ENCODE measurements at places on chromosomes 5 and 9. TPM values are rescaled to one million over a fixed set of nuclear protein-coding genes. Genes with fewer than 3 reads are reported as not detected.

DNA sequence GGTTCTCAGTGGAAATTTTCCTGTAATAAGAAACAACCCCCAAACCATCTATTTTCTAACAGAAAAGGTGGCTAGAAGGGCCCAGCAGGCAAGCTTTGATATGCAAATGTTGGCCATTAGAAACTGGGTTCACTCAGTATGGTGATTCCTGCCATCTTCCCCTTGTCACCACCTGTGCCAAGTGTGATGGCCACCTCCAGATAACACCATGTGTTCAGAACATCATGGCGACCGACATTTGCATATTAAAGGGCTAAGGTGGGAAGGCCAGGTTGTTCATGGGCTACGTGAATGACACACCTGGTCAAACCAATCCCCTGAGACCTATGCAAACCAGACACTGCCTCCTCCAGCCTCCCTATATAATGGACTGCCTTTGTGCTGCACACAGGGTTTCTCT is 20.4 kb downstream of the FOXE1 start:
- no peak for DNase-seq
- no peak overlapping the region for H3K27ac ChIP-seq
- H3K4me1 ChIP-seq, result no peaks in the 10 kb centered on the region
- H3K4me3 ChIP-seq, result no peak overlapping the region

GRCh38 chr9:107178293-107178692 is 104.8 kb upstream of the RAD23B start:
- no peaks in the 10 kb centered on the region for H3K4me1 ChIP-seq
- H3K4me3 ChIP-seq, result no peak overlapping the region
- H3K27ac ChIP-seq, result no peak overlapping the region
- DNase-seq, result no peak
- H3K36me3 ChIP-seq, result no peaks in the 10 kb centered on the region

DNA sequence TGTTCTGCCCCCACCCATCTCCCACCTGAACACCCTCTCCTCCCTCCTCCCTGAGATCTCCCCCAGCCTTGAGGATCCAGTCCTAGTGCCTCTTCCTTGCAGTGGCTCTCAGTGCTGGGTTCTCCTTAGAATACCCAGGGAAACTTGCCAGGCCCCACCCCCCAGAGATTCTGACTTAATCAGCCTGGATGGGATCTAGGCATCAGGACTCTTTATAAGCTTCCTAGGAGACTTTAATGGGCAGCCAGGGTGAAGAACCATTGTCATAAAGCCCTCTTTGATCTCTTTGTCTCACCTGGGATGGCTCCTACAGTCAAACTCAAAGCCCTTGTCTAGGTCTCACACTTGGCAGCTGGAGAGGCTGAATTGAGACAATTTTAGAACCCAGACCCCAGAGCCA is 8.6 kb upstream of the GLIS3 start:
- no peaks in the 10 kb centered on the region for H3K4me1 ChIP-seq
- H3K36me3 ChIP-seq, result no peaks in the 10 kb centered on the region
- H3K4me3 ChIP-seq, result no peak overlapping the region
- H3K27me3 ChIP-seq, result no peaks in the 10 kb centered on the region

DNA sequence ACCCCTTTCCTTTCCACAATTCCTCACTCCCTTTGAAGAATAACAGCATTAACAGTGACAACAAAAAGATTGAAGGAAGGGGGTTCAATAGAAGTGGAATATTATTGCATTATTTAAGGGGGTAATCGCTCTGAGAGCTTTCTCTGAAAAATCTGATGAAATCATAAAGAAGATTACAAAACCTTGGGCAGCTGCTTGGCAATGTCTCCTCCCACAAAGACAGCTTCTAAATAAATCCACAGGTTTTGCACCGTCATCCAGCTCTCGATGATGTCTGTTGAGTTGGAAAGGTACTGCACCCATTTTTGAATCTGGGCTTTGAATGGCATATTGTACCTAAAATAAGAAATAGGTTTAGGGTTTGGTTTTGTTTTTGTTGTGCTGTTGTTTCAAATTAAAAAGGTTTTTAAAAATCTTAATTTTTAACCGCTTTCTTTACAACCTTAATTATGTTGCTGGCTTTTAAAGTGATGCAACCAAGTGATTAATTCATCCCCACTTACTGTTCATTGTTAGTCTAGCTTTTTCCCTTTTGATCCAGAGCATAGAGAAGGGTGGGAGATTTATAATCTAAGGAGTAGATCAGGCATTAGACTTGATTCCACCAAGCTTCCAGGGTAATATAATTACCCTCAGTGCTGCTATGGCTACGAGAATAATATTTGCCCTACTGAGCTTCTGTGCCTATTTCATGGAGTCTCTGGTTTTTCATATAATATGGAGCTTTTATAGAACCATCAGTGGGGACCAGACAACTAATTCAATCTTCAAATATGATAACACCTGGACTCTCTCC is 85.0 kb downstream of the DNAH5 start:
- no peak overlapping the region for H3K4me3 ChIP-seq
- no peaks in the 10 kb centered on the region for H3K4me1 ChIP-seq

- no peak for DNase-seq
- no peak overlapping the region for H3K4me3 ChIP-seq
- H3K36me3 ChIP-seq, result no peaks in the 10 kb centered on the region
Observed at GRCh38 chr9:134377976-134378375, 51.7 kb downstream of the RXRA start.

- H3K27me3 ChIP-seq, result no peaks in the 10 kb centered on the region
- no peak overlapping the region for H3K27ac ChIP-seq
- H3K36me3 ChIP-seq, result no peaks in the 10 kb centered on the region
- H3K4me3 ChIP-seq, result no peak overlapping the region
Observed at GRCh38 chr5:159566832-159567231, 236.5 kb upstream of the IL12B start.

DNA sequence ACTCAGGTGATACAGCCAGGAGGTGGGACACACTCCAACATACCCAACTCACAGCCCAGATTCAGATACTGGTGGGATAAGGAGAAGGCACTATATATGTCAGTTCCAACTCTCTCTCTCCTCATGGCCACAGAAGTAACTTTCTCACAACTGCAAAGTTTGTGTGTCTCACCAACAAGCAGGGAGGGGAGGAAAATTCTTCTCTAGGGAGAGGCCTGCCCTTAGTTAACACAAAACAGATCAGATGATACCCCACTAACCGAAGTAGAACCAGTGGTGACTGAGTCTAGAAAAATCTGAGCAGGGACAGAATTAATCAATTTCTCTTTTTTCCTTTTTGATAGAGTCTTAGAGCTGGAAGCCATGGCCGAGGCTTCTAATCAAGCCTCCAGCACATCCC is 133.1 kb downstream of the ADAMTS12 start:
- H3K27me3 ChIP-seq, result no peaks in the 10 kb centered on the region
- no peak overlapping the region for H3K4me3 ChIP-seq
- no peak overlapping the region for H3K27ac ChIP-seq
- DNase-seq, result no peak
- H3K4me1 ChIP-seq, result no peaks in the 10 kb centered on the region

DNA sequence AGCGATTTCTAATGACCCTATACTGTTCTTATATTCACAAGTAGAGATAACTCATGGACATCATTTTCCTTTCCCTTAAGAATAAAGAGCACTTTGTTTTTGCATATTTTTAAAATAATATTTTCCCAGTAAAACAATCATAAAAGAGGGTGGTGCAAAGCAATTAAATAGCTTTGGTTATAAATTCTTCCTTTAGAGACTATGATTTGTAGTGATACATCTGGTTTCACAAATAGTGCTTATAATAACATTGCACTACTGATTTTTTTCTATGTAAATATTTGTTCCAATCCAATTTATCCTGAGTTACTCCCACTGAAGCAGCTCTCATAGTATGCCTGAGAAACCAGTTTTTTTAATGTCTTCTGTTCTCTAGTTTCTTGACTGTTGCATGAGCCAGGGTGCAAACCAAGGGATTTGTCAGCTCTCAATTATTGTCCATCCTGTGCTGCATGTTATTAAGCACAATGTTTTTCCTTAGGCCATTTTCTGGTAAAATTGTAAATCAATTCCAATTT is 74.7 kb downstream of the LURAP1L start:
- no peaks in the 10 kb centered on the region for H3K36me3 ChIP-seq
- no peak overlapping the region for H3K27ac ChIP-seq
- no peak for DNase-seq
- no peak overlapping the region for H3K4me3 ChIP-seq

DNA sequence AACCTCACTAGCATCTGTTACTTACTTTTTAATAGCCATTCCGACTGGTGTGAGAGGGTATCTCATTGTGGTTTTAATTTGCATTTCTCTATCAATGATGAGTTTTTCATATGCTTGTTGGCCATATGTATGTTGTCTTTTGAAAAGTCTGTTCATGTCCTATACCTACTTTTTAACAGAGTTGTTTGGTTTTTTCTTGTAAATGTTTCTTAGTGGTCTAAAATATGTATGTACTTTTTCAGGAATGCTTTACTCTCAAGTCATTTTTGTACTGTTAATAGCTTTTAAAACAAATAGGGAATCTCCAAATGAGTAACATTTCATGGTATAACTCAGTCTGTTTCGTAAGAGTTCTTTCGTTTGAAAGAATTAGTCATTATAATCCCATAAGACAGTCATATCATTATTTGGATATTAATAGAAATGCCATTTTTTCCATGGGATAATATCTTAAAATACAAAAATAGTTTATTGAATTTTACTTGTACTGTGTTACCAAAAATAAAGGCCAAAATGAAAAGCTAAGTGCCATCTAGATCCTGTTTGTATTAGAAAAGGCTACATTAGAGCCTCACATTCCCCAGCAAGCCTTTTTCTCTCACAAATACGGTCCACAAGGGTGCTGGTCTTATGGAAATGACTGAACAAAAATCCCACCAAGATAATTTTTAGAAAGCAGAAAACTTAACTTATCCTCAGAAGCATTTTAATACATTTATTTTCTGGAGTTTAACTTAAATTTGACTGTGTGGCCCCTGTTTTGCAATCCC is 247.7 kb downstream of the PJA2 start:
- no peak overlapping the region for H3K4me3 ChIP-seq
- no peaks in the 10 kb centered on the region for H3K36me3 ChIP-seq
- no peaks in the 10 kb centered on the region for H3K4me1 ChIP-seq
- no peaks in the 10 kb centered on the region for H3K27me3 ChIP-seq

DNA sequence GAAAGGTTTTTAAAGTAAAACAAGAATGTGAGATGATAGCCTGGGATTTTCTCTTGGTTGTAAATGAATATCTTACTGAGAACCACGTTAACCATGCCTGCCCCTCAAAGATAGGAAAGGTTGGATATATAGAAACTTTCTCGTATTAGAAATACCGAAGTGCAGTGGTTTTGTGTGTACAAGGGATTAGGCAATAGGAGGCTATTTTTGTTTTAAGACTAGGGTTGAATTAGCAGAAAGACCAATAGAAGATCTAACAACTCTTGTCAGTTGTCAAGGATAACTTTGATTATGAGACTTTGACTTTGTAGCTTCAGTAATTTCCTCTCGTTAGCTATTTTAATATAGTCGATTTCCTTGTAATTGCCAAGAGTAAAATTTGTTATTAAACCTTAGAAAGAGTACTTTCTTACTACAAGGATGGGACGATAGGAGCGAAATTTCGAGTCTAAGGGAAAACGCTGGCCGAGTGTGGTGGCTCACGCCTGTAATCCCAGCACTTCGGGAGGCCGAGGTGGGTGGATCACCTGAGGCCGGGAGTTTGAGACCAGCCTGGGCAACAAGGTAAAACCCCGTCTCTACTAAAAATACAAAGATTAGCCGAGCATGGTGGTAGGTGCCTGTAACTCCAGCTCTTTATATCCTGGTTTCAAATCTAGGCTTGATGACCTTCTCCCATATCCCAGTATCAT is 838 bp downstream of the POLK start:
- no peaks in the 10 kb centered on the region for H3K36me3 ChIP-seq
- H3K27me3 ChIP-seq, result no peaks in the 10 kb centered on the region
- H3K27ac ChIP-seq, result peak overlapping the region; percentile 76
- H3K4me3 ChIP-seq, result peak overlapping the region; percentile 5

DNA sequence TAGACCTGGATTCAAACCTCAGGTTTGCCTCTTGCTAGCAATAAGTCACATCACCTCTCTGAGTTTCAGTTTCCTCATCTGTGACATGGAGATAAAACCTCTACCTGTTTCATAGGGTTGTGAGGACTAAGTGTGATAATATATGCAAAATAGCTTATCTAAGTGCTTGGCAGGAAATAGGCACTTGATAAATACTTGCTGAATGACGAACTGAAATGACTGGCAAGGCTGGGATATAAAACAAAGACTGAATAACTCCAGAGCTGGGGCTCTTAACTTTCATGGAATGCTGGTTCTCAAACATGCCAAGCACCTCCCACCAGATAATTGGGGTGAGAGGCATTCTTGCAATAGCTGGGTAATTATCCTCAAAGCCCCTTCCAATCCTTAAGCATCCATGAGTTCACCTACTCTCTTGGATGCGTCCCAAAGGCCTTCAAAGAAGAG is 87.6 kb downstream of the ADRB2 start:
- no peaks in the 10 kb centered on the region for H3K27me3 ChIP-seq
- H3K27ac ChIP-seq, result no peak overlapping the region
- H3K4me1 ChIP-seq, result peaks cover 9% of the 10 kb centered on the region

DNA sequence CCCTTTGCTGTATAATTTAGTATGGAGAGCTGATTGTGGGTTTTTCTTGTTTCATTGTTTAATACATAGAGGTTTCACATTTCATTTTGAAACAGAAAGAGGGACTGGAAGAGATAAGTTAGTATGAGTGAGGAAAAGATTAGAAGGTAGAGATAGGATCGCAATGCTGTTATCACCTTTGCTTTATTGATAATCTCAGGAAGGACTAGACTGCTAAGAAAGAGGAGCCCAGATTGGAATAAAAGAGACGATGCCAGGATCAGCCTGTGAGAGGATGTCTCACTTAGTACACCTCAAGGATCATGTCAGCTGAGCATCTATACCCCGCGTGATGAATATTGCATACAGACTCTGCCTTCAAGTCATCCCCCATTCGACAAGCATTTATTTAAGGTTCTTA is 178.0 kb upstream of the DMAC1 start:
- no peaks in the 10 kb centered on the region for H3K27me3 ChIP-seq
- H3K27ac ChIP-seq, result peak overlapping the region; percentile 51
- DNase-seq, result no peak

GRCh38 chr9:134768332-134768708 is 112.3 kb upstream of the FCN2 start:
- no peaks in the 10 kb centered on the region for H3K36me3 ChIP-seq
- no peaks in the 10 kb centered on the region for H3K27me3 ChIP-seq
- DNase-seq, result no peak

DNA sequence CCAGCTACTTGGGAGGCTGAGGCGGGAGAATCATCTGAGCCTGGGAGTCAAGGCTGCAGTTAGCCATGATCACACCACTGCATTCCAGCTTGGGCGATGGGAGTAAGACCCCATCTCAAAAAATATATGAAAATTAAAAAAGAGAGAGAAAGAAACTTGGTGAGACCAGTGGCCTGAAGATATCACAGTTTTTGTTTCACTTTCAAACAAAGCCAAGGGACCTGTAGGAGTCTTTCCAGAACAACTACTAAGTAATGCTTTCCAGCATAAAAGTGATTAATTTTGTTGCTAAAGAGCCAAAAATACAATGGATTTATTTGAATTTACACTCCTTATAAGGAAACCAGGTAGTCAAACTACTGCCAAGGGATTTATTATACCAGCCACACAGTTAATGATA is 23.5 kb downstream of the GKAP1 start:
- H3K27ac ChIP-seq, result no peak overlapping the region
- no peaks in the 10 kb centered on the region for H3K4me1 ChIP-seq
- H3K4me3 ChIP-seq, result no peak overlapping the region
- H3K27me3 ChIP-seq, result no peaks in the 10 kb centered on the region
- no peak for DNase-seq

Gene FYB1
- 571 TPM for total RNA-seq
